Cardiac septum (tissue), 1 donor: ENCODE measurements at places on chromosomes 7 and 10.

DNA sequence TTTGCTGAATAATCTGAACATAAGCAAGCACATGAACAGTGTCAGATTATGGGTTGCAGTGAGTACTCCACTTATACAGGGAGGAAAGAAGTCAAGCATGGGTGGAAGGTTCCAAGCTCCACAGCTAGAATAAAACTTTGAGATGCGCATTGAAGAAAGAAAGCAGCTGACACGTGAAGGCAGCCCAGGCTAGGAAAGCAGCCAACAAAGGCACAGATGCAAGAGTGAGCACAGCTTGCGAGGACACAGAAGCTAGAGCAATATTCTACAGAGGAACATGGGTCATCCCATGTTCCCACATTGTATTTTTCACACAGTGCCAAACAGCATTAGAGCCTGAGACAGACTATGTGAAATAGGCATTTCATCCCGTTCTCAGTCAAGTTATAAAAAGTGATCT lies 194.6 kb upstream of the TBX20 start:
- no peak for DNase-seq

DNA sequence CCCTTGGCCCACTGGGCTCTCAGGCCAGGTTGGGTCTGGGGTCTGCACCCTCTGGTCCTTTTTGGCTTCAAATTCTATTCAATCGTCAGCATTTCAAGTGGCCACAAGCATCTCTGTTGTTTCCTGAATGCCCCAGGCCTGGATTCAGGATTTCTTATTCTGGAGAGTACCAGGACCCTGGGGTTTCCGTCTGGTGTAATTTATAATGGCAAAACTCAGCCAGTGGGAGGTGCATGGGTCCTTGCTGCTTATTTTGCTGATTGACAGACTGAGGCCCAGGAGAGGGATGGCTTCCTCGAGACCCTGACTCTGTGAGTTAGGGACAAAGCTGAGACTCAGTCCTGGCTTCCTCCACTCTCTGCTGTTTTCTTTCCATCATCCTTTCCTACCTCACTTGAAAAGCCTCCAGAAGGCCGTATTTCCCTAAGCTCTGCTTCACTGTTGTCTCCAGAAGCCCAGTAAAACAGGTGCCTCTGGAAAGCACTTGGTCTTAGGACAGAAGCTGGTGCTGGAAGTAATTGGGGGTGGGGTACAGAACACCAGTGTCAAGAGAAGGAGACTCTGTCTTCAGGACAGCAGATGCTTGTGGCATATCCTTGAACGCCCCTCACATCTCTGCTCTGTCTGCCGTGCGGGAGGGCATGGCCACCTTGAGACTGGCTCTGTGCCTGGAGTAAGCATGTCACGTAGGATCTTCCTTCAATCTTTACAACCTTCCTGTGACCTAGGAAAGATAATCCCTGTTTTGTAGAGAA lies 39.4 kb upstream of the SH2D4B start:
- peak; percentile 44 for DNase-seq

GRCh38 chr7:72307566-72307965 lies 104.6 kb downstream of the CALN1 start:
- no peak for DNase-seq

DNA sequence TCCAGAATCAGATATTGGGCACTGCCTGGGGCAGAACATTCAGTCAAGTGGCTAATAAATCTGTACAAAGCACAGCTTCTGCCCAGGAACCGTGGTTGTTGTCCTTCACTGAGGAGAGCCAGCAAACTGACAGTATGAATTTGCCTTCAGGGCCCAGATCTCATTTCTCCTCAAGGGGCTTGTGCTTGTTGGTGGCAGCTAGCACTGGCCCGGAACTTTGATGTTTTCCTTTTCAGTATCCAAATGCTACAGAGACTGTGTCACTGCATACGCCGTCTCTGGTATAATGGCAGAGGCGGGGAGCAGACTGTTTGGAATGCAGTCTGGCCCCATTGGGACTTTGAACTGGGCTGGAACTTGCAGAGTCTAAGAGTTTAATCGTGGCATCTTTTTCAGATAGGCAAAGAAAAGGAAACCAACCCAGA lies 30.4 kb upstream of the ADD3 start:
- no peak for DNase-seq

DNA sequence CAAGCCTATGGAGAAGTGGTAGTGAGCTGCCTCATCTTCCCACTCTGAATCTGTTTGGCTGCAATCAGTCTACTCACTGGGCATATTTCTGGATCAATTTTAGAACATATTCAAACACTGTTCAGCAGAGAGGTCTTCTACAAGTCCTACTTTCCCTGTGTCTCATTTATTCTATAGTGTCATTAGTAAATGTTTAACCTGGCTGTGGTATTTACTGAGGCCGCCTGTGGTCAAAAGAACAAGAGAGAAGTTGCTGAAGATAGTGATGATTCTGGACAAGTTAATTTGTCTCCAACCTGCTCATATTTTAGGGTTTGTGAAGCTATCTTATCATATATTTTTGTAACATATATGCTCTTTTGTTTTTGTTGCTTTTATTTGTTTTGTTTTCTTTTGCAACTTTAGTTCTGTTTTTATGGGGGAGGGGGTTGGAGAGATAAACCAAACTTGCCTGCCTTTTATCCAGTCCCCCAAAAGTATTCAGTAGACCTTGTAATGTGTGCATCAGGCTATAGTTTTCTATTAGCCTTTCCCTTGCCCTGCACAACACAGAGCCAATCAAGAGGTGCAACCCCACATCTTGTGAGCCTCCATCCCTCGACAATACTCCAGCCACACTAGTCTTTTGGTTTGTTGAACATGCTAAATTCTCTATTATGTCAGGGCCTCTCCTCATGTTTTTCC lies 362.8 kb upstream of the MBL2 start:
- DNase-seq: no peak

- DNase-seq: no peak
Measured at GRCh38 chr7:88090671-88091070, 129.2 kb downstream of the SRI start.

GRCh38 chr10:42753507-42754154 lies 29.0 kb upstream of the BMS1 start:
- DNase-seq: no peak
